NCI-H524 treated with DMSO at 0.1 percent for 48 hours (cell line): ENCODE measurements at places on chromosomes 6 and 20.
A peak's percentile ranks its signal among the peaks of the same experiment; 100 is the strongest.

GRCh38 chr6:104460738-104461483 is 398.8 kb downstream of the HACE1 start:
- no peak for DNase-seq

- DNase-seq = no peak
Observed at GRCh38 chr20:41592516-41593216, 25.5 kb downstream of the CHD6 start.

- DNase-seq = no peak
Observed at GRCh38 chr6:3377536-3378397, 79.1 kb downstream of the SLC22A23 start.

DNA sequence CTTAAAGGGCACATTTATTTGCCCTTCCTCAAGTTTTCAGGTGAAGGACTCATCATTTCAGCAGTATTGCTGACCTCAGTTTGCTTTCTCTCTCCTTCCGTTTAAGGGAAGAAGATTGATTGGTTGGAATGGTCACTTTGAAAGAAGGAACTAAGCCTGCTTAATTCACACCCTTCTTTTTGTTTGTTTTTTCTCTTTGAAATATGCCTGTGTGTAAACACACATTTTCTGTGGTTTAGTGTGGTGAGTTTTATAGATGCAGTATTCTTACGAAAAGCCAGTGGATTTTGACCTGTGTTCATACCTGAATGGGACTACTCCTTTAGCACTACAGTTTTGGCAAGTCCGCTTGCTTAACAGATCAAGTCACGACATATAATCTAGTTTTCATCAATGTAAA is 548.8 kb upstream of the EPHA7 start:
- no peak for DNase-seq

- no peak for DNase-seq
Observed at GRCh38 chr6:162615016-162615705, 112.4 kb downstream of the PRKN start.

DNA sequence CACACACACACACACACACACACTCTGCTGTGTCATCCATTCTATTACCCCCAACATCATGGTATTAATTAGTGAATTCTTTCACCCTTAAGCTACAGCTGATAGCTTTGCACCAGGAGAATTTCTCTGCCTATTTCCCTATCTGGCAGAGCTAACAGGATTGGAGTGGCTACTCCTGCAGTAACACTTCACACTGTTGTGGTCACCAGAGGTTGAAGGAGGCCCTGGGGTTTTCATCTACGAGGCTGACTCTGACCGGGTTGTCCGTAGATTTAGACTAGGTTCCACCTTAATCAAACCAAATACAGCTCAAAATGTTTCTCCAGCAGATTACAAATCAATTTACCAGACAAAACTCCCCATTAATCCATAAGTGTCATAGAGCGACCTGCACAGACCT is 69.2 kb upstream of the RIPOR2 start:
- no peak for DNase-seq

GRCh38 chr6:25042984-25043725 is 107.4 kb upstream of the RIPOR2 start:
- no peak for DNase-seq

- DNase-seq = peak; percentile 30
Observed at GRCh38 chr6:35948725-35949124, 27.8 kb upstream of the SRPK1 start.

- no peak for DNase-seq
Observed at GRCh38 chr6:36150283-36150682, 20.0 kb downstream of the MAPK13 start.

GRCh38 chr6:137819740-137820139 is 47.3 kb upstream of the TNFAIP3 start:
- DNase-seq = no peak

GRCh38 chr6:156556811-156557210 is 220.4 kb upstream of the ARID1B start:
- DNase-seq = no peak

DNA sequence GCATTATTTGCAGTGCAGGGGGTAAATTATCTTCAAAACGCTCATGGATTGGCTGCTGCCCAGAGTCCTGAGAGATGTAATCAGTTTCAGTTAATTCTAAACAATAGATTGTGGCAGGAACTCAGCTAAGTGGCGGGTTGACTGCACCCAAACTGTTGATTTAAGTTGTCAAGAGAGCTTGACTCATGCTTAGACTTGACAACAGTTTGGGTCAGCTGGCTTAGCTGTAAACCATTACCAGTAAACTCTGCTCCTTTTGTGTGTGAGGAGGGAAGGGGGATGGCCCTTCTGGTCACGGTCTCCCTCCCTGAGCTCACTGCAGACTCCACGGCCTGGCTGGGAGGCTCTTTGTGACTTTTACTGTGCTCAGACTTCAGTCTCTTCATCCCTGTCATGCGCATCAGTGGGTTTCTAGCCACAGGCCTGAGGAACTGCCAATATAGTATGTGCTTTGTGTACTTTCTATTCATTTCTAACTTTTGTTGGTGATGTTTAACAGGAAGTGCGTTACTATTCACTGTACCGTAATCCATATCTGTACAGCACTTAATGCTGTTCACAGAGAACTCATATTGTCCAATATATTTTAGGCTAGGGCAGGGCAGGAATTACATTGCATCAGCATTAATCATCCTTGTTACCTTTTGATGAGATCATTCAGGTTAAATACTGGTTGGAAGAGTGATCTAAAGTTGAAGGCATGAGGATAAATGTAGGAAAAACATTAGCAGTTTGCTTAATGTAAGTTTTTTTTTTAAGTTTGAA is 488.3 kb downstream of the CDKAL1 start:
- no peak for DNase-seq

DNA sequence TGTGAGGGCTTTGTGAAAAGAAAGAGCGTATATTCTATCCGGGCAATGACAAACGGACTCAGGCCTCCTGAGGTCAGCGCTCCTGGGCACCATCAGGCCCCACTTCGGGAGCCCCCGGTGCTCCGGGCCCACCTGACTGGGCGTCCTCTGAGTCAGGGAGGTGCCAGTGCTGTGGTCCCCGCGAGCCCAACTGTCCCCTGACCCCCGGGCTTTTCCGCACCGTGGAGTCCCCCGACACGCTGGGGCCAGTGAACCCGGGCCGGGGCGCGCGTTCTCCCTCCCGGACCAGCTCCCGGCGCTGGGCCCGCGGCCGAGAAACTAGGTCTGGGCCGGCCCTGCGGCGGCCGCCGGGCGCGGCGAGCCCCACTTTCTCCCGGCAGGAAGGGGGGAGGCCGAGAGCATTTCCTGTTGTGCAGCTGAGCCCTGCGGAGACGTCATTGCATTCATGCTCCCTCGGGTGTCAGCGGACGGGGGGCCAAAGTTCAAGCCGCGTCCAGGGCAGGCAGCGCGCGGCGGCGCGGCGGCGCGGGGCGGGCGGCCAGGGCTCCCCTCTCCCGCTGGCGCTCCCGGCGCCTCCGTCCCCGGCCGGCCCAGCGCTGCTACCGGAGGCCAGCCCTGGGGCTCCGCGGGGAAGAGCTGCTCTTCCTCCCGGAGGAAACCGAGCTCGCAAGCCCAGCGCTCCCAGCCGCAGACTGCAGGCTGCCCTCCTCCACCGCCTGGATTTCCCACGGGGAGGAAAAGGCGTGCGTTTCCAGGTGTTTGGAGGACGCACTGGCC is 18.3 kb downstream of the HIVEP2 start:
- no peak for DNase-seq

DNA sequence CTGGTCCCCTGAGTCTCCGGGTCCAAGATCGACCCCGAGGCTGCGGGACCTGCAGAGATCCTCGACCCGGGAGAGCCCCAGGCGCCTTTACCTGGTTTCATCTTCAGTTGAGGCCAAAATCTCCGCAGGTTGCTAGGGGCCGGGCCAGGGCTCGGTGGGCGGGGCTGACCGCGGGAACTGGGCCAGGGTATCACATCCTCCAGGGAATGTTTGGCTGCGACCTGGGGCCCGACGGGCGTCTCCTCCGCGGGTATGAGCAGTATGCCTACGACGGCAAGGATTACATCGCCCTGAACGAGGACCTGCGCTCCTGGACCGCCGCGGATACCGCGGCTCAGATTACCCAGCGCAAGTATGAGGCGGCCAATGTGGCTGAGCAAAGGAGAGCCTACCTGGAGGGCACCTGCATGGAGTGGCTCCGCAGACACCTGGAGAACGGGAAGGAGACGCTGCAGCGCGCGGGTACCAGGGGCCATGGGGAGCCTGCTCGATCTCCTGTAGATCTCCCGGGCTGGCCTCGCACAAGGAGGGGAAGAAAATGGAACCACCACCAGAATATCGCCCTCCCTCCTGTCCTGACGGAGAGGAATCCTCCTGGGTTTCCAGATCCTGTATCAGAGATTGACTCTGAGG is 53.8 kb upstream of the POLR1H start:
- DNase-seq = no peak

- no peak for DNase-seq
Observed at GRCh38 chr20:24915440-24915839, 33.6 kb upstream of the CST7 start.

- no peak for DNase-seq
Observed at GRCh38 chr20:18133962-18134361, 3.7 kb upstream of the KAT14 start.

GRCh38 chr6:21996425-21997118 is 300.3 kb downstream of the PRL start:
- DNase-seq = no peak

DNA sequence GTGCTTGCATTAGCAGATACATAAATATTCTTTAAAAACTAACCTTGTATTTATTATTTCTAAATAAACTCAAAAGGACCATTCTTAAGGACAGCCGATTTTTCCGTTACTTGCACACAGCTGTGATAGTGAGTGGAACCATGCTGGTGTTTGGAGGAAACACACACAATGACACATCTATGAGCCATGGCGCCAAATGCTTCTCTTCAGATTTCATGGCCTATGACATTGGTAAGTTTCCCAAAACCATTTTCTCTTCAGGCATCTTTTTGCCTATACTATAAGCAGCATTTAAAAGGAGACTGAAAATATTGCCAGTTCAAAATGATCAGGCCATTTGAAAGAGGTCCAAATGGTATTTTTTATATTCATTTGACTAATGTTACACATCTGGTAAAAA is 92.3 kb downstream of the ATRN start:
- no peak for DNase-seq

- no peak for DNase-seq
Observed at GRCh38 chr6:150541576-150541975, 58.1 kb upstream of the PLEKHG1 start.

GRCh38 chr20:15011631-15012030 is 674.2 kb upstream of the FLRT3 start:
- DNase-seq = no peak

- DNase-seq = no peak
Observed at GRCh38 chr6:71886184-71887005, at the start of gene RIMS1. Gene RIMS1, plus strand, starts transcription at chr6:71886550. Its CDS starts 474 bp downstream, at chr6:71887024.

- DNase-seq = no peak
Observed at GRCh38 chr6:64266351-64266821, 630.8 kb downstream of the PHF3 start.

- DNase-seq = peak; percentile 81
Observed at GRCh38 chr6:99492092-99492491, 23.1 kb downstream of the USP45 start.

DNA sequence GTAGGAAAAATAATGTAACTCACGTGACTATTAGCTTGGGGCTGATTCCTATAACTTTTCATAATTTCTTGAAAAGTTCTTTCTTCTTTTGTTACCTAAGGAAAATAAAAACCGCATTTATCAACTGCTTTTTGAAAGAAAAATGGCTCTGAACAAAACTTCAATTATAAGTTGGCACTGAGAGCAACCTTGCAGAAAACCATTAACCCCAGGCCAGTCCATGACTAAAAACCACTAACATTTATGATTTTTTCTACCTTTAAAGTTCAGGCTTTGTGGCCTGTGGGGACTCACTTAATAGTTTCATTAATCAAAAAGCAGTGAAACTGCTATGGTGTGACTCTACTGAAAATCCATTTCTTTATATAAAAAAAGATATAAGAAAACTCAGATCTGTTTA is 69.1 kb upstream of the SAMHD1 start:
- no peak for DNase-seq

DNA sequence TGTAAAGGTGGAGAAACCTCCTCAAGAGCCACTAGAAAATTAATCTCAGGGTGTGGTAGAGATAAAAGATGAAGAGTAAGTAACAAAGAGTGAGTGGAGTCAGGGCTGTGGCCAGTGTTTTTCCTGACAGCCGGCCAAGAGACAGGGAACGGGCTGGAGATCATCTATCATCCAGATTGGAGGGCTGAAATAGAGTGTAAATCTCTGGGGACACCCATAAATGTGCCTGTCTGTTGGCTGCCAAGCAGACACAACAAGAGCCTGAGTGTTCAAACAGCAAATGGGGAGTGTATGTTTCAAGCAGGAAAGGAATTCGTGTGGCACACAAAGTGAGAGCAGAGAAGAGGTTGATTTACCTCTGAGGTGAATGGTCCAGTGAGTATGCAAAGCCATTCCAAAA is 326.4 kb upstream of the KHDRBS2 start:
- no peak for DNase-seq

GRCh38 chr6:166465671-166466087 is 82.9 kb upstream of the MPC1 start:
- no peak for DNase-seq

- DNase-seq = no peak
Observed at GRCh38 chr6:138538390-138539031, 39.2 kb upstream of the NHSL1 start.

- DNase-seq = no peak
Observed at GRCh38 chr20:41029150-41029901, 704 bp downstream of the TOP1 start.

- no peak for DNase-seq
Observed at GRCh38 chr20:60060006-60060557, 101.9 kb downstream of the CDH26 start.

DNA sequence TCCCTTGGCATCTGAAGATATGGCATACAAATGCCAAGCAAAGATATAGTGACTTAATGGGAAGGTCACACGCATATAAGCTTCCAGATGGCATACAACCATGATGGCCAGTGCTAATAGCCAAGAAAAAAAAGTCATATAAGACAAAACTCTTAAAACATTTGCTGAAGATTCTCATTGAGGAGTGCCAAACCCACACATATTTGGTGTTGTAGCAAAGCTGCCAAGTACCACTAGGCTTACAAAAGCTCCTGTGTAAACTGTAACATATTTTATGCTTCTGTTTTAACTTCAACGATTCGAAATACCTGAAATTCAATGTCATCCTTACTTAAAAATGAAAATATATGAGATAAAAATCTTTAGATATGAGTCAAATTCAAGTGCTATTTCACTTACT is 123.0 kb downstream of the HMGCLL1 start:
- no peak for DNase-seq

DNA sequence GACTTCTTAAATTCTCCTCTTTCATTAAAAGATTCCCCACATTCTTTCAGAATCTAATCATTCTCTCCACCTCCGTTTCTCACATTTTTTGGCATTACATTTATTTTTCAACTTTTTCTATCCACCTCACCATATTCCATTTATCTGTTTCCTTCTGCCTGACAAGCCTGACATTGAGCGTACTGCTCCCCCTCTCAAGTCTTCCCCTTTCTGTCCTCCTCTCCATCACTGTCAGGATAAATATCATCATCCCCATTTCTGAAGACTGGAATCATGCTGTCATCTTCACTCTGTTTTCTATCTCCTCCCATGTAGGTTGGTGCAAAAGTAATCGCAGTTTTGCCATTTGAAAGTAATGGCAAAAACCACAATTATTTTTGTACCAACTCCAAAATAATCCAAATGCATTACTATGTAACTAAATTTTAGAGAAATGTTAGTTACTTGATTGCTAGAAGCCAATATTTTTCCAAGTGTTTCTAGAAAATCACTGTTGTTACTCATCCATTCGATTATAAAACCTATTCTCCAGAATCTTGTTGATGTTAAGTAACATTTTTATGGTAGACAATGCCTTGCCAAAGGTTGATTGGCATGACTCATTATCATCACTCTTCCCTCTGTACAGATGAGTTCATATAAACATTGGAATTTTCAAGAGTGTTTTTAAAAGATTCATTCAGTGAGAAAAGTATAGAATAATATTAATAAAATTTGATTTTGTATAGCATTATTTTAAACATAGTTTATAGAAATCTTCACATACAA is 292.3 kb upstream of the RNF217 start:
- DNase-seq = no peak
